Glomerular endothelial cell (primary cell): ENCODE measurements at places on chromosomes 12 and 14. TPM values are rescaled to one million over a fixed set of nuclear protein-coding genes. Genes with fewer than 3 reads are reported as not detected.

The ZNF385A gene
- total RNA-seq, result 5.6 and 6.0 TPM in 2 replicates

The PZP gene
- 0.24 and 0.70 TPM in 2 replicates for total RNA-seq

The MGST1 gene
- total RNA-seq, result 4.7 and 26.9 TPM in 2 replicates

The RFX4 gene
- not detected in 2 replicates for total RNA-seq

The TMEM30B gene
- 0.12 and 0.34 TPM in 2 replicates for total RNA-seq

The PGAM5 gene
- 42.4 and 45.0 TPM in 2 replicates for total RNA-seq

The SYNDIG1L gene
- total RNA-seq, result not detected in 2 replicates

The PRB2 gene
- not detected in 2 replicates for total RNA-seq

The CLEC14A gene
- total RNA-seq, result 318 and 389 TPM in 2 replicates

The GNG2 gene
- total RNA-seq, result 29.8 and 40.8 TPM in 2 replicates

The C12orf56 gene
- not detected in 2 replicates for total RNA-seq

The DIO3 gene
- not detected in 2 replicates for total RNA-seq

The CACNA2D4 gene
- total RNA-seq, result 0.76 TPM in 1 of 2 replicates, not detected in the other

The CNTN1 gene
- total RNA-seq, result under 0.01 and 2.3 TPM in 2 replicates

The RCOR1 gene
- total RNA-seq, result 13.0 and 18.4 TPM in 2 replicates

The RNASE1 gene
- total RNA-seq, result 215 and 387 TPM in 2 replicates

The GALNT16 gene
- total RNA-seq, result 0.70 and 1.3 TPM in 2 replicates

The TAS2R42 gene
- not detected in 2 replicates for total RNA-seq

The ZFHX2 gene
- total RNA-seq, result 0.93 and 1.8 TPM in 2 replicates

The GLT1D1 gene
- not detected in 2 replicates for total RNA-seq

The RASSF9 gene
- total RNA-seq, result 0.87 and 1.4 TPM in 2 replicates

The PTCSC3 gene
- total RNA-seq, result not detected in 2 replicates

The LMNTD1 gene
- 0.82 TPM in 1 of 2 replicates, not detected in the other for total RNA-seq

The SIX4 gene
- 4.8 and 6.4 TPM in 2 replicates for total RNA-seq

The CPNE8 gene
- 21.2 and 24.9 TPM in 2 replicates for total RNA-seq

The NUP37 gene
- 24.6 and 34.0 TPM in 2 replicates for total RNA-seq

The NKX2-1 gene
- total RNA-seq, result not detected in 2 replicates

The NAA30 gene
- 18.0 and 21.9 TPM in 2 replicates for total RNA-seq

The TAS2R31 gene
- 0.44 and 2.9 TPM in 2 replicates for total RNA-seq

The LRP1-AS gene
- not detected in 2 replicates for total RNA-seq

The CACNA1C gene
- total RNA-seq, result 0.47 and 5.6 TPM in 2 replicates

The LYZ gene
- not detected in 2 replicates for total RNA-seq

The DEGS2 gene
- not detected in 2 replicates for total RNA-seq

The OR9K2 gene
- not detected in 2 replicates for total RNA-seq

The TRIM9 gene
- 0.06 and 0.19 TPM in 2 replicates for total RNA-seq

The MYF6 gene
- not detected in 2 replicates for total RNA-seq

The PSMD9 gene
- 68.3 and 75.0 TPM in 2 replicates for total RNA-seq

The PRH2 gene
- not detected in 2 replicates for total RNA-seq

The FAM222A gene
- 0.99 and 1.0 TPM in 2 replicates for total RNA-seq

The HEATR5A gene
- total RNA-seq, result 18.0 and 20.8 TPM in 2 replicates

The TCL1B gene
- not detected in 2 replicates for total RNA-seq

The BCL2L14 gene
- total RNA-seq, result not detected in 2 replicates

The PROX2 gene
- total RNA-seq, result not detected in 2 replicates

The FOXA1 gene
- 0.44 and 3.3 TPM in 2 replicates for total RNA-seq

The ARG2 gene
- total RNA-seq, result 7.1 and 17.0 TPM in 2 replicates

The KITLG gene
- total RNA-seq, result 64.9 and 86.0 TPM in 2 replicates

The GCN1 gene
- total RNA-seq, result 66.9 and 96.0 TPM in 2 replicates

The AMDHD1 gene
- total RNA-seq, result not detected in 2 replicates

The AVPR1A gene
- not detected in 2 replicates for total RNA-seq

The TAMALIN gene
- total RNA-seq, result 38.2 and 53.3 TPM in 2 replicates

The TFCP2 gene
- total RNA-seq, result 15.7 and 17.0 TPM in 2 replicates

The CMKLR1 gene
- total RNA-seq, result 0.05 and 0.06 TPM in 2 replicates

The ITGB7 gene
- total RNA-seq, result not detected in 2 replicates

The HNF1A gene
- not detected in 2 replicates for total RNA-seq

The ALX1 gene
- total RNA-seq, result 0.64 TPM in 1 of 2 replicates, not detected in the other

The KLRD1 gene
- total RNA-seq, result 0.05 and 0.06 TPM in 2 replicates
